RWPE2 (cell line): ENCODE measurements at places on chromosomes 4 and X.

GRCh38 chr4:70203601-70204000 is 8.1 kb downstream of the ODAM start:
- DNase-seq, result no peak
- H3K4me1 ChIP-seq, result no peaks in the 10 kb centered on the region
- no peak overlapping the region for H3K4me3 ChIP-seq
- H3K36me3 ChIP-seq, result no peaks in the 10 kb centered on the region
- H3K27me3 ChIP-seq, result no peaks in the 10 kb centered on the region

DNA sequence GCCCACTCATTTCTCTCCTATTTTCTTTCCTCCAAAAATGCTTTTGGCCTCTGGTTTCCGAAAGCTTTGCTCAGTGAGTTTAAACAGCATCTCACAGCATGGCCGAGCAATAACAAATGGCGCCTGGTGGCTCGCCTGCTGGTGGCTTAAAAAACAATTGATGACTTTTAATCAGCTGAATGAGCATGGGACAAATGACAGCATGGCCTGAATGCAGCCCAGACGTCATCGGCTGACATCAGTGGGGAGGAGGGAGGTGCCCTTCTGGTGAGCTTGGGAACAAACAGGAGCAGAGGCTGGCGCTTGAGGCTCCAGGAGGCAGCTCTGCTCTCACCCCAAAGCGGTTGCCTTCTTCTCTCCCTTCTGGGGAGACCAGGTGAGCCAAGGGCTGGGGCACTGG is 286.4 kb downstream of the BCOR start:
- H3K4me3 ChIP-seq, result no peak overlapping the region
- no peaks in the 10 kb centered on the region for H3K27me3 ChIP-seq
- H3K27ac ChIP-seq, result no peak overlapping the region
- H3K36me3 ChIP-seq, result no peaks in the 10 kb centered on the region
- no peak for DNase-seq

- H3K27me3 ChIP-seq, result no peaks in the 10 kb centered on the region
- no peak overlapping the region for H3K27ac ChIP-seq
- no peaks in the 10 kb centered on the region for H3K36me3 ChIP-seq
- DNase-seq, result no peak
Measured at GRCh38 chrX:154025230-154025629, 5.5 kb upstream of the IRAK1 start.

DNA sequence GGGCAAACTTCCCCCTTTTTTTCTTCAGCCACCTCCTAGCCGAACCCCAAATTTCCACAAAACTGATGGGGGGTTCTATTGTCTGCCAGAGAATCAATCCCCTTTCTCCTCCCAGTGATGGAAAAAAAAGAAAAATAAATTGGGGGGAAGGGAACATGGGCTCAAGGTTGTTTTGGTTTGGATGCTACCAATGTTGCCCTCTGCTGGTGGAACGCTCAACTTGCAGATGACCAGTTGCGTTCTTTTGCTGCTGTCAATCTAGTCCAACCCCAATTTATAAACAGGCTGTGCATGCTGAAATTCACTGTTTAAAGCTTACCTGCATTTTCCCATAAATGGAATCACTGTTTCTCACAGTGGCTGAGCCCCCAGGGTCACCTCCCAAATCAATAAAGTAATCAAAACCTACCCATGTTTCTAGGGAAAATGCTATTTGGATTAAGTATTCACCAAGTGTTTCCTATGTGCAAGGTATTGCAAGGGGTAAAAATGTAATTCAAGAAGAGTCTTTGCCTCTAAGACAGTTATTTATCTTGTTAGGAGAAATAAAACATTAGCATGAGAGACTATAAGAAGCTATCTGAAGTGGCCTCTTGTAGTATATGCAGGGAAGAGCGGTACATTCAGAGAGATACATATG is 116.7 kb upstream of the TMEM164 start:
- DNase-seq, result no peak
- H3K27ac ChIP-seq, result no peak overlapping the region
- no peaks in the 10 kb centered on the region for H3K36me3 ChIP-seq
- no peaks in the 10 kb centered on the region for H3K4me1 ChIP-seq
- no peaks in the 10 kb centered on the region for H3K27me3 ChIP-seq

DNA sequence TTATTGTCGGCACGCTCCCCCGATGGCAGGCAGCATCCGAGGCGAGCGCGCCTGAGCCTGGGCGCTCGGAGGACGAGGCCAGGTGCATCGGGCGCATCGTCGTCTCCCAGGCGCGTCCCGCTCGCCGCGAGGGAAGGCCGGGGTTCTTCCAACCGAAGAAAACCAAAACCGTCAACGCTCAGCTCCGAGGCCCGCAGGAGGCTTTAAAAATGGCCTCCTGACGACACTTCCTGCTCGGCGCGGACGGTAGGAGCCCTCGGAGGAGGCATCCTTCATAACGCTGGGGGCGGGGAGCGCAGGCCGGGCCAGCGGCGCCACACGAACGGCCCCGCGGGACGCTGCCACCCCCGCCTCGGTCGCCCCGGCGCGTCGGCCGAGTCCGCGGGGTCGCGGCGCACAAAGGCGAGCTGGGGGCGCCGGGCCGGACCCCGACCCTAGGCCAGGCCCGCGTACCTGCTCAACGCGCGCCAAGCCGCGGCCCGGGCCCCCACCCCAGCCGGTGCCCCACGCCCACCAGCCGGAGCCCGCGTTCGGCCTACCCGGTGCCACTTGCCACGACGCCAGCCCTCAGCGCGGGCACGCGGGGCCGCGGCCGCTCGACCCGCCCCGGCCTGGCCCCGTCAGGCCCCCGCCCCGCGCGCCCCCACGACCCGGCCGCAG is 501 bp downstream of the ZNF518B start:
- no peaks in the 10 kb centered on the region for H3K27me3 ChIP-seq
- no peak for DNase-seq
- peaks cover 29% of the 10 kb centered on the region for H3K36me3 ChIP-seq

GRCh38 chr4:173807347-173807746 is 277.3 kb upstream of the HAND2 start:
- H3K4me1 ChIP-seq, result no peaks in the 10 kb centered on the region
- no peak for DNase-seq
- no peak overlapping the region for H3K27ac ChIP-seq
- no peaks in the 10 kb centered on the region for H3K36me3 ChIP-seq
- peaks cover 6% of the 10 kb centered on the region for H3K27me3 ChIP-seq
- no peak overlapping the region for H3K4me3 ChIP-seq

DNA sequence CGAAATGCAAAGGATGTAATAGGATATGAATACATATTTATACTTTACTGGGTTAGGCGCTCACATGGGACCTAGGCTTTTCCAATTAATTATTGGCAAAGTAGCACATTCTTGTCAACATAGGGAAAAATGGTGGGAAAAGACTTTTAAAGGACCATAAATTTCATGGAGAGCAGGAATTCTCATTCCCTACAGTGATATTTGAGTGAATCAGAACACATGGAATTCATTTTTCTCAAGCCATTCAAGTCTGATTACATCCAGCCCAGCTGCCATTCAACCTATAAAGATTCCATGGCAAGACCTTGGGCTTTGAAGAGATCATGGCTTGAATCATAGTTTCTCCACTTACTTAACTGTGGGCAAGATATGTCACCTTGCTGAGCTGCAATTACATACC is 150.4 kb downstream of the SOWAHB start:
- peaks cover 13% of the 10 kb centered on the region for H3K4me1 ChIP-seq
- no peak for DNase-seq
- H3K4me3 ChIP-seq, result no peak overlapping the region
- H3K36me3 ChIP-seq, result peaks cover 67% of the 10 kb centered on the region

DNA sequence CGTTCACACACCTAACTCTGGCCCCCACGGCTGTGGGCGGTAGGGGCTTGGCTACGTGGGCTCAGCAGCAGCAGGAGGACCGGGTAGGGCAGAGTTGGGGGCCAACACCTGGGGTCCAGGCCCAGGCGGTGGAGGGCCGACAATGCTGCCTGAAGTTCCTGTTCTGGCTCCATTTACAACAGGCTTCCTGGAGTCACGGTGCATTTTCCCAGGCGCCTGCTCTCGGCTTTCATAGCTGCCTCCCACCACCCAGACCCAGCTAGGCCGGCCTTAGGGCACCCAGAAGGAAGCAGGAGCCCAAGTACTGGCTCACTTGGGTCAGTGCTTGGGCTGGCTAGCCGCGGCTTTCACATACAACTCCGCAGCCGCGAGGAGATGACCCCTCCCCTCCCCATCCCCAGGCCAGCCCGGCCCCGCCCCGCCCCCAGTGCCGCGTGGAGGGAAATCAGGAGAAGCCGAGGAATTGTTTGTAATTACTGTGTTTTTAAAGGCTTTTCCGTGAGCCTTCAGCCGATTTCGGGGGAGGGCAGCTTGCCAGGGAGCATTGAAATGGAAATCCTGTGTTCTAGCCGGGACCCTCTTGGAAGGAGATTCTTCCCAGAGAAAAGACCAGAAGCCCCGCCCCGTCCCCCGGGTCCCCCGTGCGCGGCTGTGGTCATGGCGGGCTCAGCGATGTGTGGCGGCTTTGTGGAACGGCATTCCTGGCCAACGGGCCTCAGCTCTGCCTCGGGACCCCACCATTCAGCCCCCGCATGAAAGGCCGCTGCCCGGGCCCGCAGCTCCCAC is 28.5 kb downstream of the PJA1 start:
- H3K4me3 ChIP-seq, result no peak overlapping the region
- H3K27ac ChIP-seq, result no peak overlapping the region
- H3K27me3 ChIP-seq, result no peaks in the 10 kb centered on the region
- DNase-seq, result no peak
- H3K4me1 ChIP-seq, result no peaks in the 10 kb centered on the region

- H3K27me3 ChIP-seq, result no peaks in the 10 kb centered on the region
- no peak overlapping the region for H3K4me3 ChIP-seq
- no peaks in the 10 kb centered on the region for H3K36me3 ChIP-seq
- H3K4me1 ChIP-seq, result no peaks in the 10 kb centered on the region
Measured at GRCh38 chrX:46628460-46629371, 55.2 kb downstream of the CHST7 start.

GRCh38 chr4:64718091-64718490 is 308.8 kb upstream of the TECRL start:
- no peaks in the 10 kb centered on the region for H3K27me3 ChIP-seq
- no peak overlapping the region for H3K27ac ChIP-seq
- no peaks in the 10 kb centered on the region for H3K36me3 ChIP-seq
- no peak overlapping the region for H3K4me3 ChIP-seq

DNA sequence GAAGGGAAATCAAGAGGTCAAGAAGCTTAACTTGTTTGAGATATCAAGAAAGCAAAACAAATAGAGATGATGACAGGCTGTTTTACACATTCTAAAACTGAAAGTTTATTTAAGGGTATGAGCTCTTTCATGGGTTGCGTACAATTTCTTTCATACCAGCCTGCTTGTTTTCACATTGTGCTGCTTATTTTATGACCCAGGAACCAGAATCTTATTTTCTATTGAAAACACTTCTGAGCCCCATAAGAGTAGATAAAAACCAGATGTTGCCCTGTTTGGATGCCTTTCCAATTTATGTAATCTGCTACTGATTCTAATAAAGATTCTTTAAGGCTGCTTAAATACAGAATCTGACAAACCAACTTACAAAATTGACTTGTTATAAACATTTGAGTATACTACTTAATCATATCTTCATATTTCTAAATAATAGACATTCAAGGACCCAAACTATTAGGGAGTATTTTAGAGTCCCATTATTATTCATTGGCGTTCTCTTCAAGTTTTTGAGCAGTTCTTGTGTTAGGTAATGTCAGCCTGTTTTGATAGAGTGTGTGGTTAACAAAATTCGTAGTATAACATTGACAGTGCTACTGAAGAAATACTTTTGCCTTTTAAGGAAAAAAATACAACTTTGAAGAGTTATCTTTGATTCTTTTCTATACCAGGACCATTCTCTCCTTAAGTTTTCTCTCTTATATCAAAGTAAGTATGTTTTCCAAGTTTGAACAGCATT is 74.4 kb downstream of the PDLIM5 start:
- H3K27me3 ChIP-seq, result no peaks in the 10 kb centered on the region
- peaks cover 30% of the 10 kb centered on the region for H3K36me3 ChIP-seq
- DNase-seq, result no peak
- H3K4me1 ChIP-seq, result peaks cover 43% of the 10 kb centered on the region
- H3K4me3 ChIP-seq, result no peak overlapping the region
- H3K27ac ChIP-seq, result no peak overlapping the region

GRCh38 chr4:186192066-186192612 is 772 bp downstream of the CYP4V2 start:
- H3K36me3 ChIP-seq, result no peaks in the 10 kb centered on the region
- H3K27ac ChIP-seq, result peak overlapping the region; percentile 68
- no peaks in the 10 kb centered on the region for H3K27me3 ChIP-seq
- peak overlapping the region; percentile 67 for H3K4me3 ChIP-seq
- peaks cover 3% of the 10 kb centered on the region for H3K4me1 ChIP-seq

DNA sequence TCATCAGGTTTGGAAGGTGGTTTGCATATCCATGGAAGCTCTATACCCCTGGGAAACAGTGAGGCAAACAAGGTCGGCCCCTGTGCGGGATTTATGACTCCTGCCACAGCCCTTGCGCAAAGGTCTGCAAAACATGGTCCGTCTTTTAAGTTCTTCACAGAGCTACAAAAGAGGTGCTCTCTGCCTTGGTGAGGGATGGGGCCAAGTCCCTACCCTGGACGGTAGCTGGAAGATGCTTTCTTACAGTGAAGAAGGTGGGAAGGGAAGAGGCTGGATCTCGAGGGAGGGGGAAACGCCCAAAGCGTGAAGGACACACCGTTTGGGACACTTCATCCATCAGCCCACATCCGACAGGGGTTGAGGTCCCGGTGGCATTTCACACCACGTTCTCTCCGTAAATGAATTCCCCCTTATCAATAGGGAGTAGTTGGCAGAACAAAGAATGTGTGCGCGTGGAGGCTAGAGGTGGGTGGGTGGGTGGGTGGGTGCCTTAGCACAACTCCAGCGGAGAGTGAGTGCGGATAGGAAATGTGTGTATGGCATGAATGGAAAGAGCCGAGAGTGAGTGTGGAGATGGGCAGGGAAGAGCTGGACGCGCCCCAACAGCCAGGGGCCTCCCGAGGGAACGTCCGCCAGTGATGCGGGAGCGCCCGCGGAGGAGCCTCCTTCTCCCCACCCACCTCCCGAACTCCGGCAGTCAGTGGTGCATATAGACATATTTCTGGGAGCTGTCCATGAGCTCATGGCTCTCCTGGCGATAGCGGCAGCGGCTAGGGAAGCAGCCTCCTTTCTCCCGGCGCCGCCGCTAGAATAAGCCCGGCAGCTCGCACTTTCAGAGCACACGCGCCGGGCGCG is 68.3 kb downstream of the LARP7 start:
- peak overlapping the region; percentile 20 for H3K4me3 ChIP-seq
- H3K36me3 ChIP-seq, result no peaks in the 10 kb centered on the region
- H3K27ac ChIP-seq, result no peak overlapping the region
- H3K27me3 ChIP-seq, result peaks cover 44% of the 10 kb centered on the region

GRCh38 chrX:139508099-139508498 is 22.4 kb upstream of the F9 start:
- DNase-seq, result no peak
- H3K4me3 ChIP-seq, result no peak overlapping the region
- H3K36me3 ChIP-seq, result no peaks in the 10 kb centered on the region
- H3K4me1 ChIP-seq, result no peaks in the 10 kb centered on the region
- H3K27ac ChIP-seq, result no peak overlapping the region

DNA sequence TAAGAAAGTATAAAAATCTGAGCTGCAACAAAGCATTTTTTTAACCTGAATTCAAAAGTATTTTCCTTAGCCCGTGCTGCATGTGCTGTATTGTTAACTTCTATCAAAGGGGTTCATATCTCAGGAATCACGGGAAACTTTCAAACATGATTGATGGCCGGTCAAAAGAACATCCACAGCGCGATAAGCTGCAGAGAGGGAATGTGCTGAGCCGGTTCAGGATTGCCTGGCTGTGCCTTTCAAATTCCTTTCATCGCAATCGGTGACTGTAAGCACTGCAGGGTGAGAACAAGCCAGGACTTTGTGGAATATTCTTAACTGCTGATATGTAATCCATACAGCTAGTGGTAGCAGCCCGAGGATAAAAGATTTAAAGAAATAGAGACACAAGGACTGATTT is 210.9 kb upstream of the NOCT start:
- H3K4me1 ChIP-seq, result no peaks in the 10 kb centered on the region
- DNase-seq, result no peak
- H3K27ac ChIP-seq, result no peak overlapping the region
- no peaks in the 10 kb centered on the region for H3K36me3 ChIP-seq
- H3K4me3 ChIP-seq, result no peak overlapping the region
- H3K27me3 ChIP-seq, result peaks cover 28% of the 10 kb centered on the region
